Activated naive CD4-positive, alpha-beta T cell treated with anti-CD3 and anti-CD28 coated beads, Interleukin-2, amount 50 U/mL, for 16 hours (primary cell): ENCODE measurements at places on chromosomes 4 and X.

- no peak for DNase-seq
These were observed 43.2 kb downstream of the PALLD start for GRCh38 chr4:168540086-168540485.

DNA sequence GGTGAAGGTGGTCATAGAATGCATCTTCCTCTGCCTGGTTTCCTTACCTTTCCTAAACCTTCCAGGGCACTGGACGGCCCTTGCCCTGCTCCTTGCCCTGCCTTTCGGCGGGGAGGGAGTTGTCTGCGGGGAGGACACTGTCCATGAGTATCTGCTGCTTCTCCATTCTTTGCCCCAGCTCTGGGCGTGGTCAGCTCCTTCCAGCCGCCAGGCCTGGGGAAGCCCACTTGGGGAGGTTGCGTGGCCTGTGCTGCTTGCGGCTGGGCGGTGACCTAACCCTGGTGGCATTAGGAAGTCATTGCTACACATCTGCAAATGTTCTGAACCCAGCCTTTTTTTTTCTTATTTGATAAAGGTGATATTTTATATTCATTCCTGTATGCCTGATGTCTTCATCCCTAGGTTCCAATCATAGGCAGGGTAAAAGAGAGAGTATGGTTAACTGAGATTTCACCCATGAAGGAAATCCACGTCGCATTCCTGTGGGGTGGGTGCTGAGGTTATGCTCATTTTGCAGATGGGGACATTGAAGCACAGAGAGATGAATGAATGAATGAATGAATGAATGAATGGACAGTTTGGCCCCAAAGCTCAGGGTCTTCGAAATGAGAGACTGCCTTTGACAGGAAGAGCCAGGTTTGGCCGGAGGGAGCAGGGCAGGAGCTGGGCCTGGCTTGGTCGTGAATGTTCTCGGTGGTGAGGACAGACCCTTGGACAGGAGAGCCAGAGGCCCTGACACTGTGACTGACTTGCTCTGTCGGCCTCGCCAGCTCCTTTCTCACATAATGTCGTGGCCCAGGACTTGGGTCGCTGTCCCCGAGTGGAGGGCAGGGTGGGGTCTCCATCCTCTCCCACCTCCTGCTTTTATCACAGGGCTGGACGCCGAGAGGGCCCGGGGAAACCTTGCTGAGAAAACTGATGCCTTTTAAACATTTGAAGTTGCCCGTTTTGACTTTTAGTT, 57.8 kb upstream of the GPR78 start:
- no peak for DNase-seq

- no peak for DNase-seq
These were observed 904.9 kb downstream of the CENPC start for GRCh38 chr4:66640233-66640990.

GRCh38 chr4:56958111-56958517, 19.3 kb downstream of the NOA1 start:
- DNase-seq, result no peak

- DNase-seq, result no peak
These were observed 208.3 kb upstream of the LEF1 start for GRCh38 chr4:108377021-108377420.

DNA sequence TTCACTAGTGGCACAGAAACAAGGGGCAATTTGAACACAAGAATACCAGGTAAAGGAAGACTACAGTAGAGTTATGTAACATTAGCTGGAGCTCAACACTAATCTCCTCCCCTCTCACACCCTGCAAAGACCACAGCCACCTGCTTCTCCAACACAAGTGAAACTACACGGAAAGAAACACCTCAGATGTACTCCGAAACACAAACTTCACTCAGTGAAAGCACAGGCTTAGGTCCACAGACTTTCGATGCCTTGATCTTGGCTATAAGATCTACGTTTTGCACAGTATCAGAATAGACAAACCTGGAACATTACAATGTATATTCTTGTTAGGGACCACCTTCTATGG, 7.6 kb downstream of the ACSL1 start:
- no peak for DNase-seq

DNA sequence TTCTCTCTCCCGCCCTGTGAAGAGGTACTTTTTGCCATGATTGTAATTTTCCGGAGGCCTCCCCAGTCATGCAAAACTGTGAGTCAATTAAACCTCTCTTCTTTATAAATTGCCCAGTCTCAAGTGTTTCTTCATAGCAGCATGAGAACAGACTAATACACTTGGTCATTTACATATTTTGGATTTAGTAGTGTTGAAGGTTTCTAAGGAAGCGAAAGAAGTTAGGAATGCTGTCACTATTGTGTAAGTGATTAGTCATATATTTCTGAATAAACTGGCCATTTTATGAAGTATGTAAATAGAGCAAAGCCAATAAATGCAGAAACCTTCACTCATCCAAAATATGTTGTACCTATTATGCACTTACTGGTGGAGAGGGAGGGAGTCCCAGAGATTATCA, 34.4 kb upstream of the GK2 start:
- no peak for DNase-seq

DNA sequence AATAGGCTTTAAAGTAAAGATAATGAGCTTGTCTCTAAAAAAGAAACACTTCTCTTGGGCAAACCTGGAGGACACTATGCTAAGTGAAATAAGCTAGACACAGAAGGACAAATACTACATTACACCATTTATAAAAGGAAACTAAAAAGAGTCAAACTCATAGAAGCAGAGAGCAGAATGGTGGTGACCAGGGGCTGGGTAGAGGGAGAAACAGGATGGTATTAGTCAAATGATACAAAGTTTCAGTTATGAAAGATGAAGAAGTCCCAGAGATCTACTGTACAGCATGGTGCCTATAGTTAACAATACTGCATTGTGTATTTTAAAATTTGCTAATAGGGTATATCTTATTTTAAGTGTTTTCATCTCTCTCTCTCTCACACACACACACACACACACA, 28.5 kb downstream of the ACSL4 start:
- no peak for DNase-seq
